ENCODE measurements at places on chromosomes 12 and 14.

DNA sequence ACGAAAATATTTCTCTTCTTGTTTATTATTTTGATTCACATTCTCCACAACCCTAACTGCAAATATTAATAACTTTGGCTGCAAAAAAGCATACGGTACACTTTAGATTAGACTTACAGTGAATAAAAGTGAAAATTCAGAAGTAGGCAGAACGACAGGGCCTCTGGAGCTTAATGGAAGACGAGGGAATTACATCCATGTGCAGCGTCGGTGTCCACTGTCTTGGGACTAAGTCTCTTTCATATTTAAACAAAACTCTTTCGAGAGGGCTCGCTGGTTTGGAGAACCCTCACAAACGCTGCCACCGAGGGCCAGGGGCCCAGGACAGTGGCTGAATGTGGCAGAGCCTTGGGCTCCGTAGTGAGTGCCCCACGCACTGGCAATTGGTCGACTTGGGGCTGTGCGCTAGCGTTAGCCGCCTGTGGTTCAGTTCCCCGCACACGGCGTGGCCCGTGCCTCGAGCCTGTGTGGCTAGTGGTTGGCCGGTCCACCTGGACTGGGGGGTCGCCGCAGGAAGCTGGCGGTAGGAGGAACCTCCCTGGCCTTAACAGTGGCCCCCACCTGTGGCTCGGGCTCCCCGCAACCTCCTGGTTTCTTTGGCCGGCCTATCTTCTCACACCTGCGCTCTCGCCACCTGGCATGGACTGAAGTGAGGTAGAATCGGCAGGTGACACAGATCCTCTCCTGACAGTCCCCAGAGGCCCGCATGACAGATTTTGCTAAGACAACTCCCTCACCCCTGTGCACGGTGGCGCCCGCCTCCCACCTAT lies 739 bp upstream of the PAX9 start:
- no peak for DNase-seq

DNA sequence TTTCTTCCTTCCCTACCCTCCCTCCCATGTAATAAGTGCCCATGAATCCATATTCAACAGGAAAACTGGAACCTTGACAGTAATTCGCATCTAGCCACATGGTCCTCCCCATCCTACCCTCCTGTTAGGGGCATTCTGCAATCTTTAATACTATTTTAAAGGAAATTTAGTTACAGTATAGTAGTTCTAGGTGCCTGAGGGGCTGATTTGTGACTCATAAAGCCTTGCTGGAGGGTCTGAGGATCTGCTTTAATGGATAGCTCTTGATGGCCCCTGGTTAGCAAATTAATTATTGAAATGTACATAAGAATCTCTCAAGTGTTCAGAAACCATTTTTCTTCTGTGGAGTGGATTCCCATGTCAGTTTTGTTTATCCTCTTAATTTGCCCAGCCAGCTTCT lies 54.1 kb downstream of the ESRRB start:
- DNase-seq: no peak

- no peak for DNase-seq
Measured at GRCh38 chr12:78555802-78556201, 308.8 kb upstream of the SYT1 start.

- DNase-seq: no peak
Measured at GRCh38 chr12:50251619-50252252, 31.6 kb downstream of the LIMA1 start.

DNA sequence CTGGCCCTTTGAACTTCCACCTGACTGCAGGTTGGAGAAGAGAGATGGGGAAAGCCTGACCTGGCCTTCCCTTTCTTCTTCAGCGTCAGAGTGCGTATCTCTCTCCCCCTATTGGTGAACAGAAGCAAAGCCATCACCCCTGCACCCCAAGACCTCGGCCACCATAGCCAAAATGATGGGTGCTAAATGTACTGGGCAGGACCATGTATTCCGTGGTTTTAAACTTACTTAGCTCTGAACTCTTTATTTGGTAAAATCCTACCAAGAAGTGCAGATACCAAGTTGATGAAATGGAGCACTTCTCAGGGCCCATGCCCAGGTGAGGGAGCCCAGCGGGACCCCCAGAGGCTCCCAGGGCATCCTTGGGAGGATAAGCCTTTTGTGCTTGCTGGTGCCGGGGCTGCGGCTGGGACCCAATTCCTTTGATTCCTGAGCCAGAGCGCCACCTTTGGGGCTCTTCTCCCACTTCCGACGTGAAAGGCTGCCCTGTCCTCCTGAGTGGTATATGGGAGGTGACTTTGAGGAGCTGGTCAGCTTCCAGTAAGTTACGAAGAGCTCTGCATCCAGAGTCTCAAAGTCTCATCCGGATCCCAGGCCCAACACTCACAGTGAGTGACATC lies 9.4 kb downstream of the CCND2 start:
- no peak for DNase-seq

DNA sequence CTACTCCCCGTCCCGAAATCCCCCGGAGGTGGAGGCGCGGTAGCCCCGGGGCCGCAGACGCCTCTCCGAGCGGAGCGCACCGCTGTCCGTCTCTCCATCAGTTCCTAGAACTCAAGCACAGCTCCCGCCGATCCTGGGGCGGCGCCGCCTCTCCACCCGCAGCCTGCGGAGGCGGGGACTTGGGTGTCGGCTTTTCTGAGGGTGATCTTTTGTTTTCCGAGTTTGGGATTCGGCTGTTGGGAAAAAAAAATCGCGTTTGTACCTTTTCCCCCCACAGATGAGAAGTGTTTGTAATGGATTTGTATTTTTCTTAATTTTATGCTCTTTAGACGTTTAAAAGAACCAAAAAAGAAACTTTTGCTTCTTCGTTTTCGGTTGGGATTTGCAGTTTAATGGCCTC lies 26.6 kb downstream of the LRCOL1 start:
- DNase-seq: no peak

DNA sequence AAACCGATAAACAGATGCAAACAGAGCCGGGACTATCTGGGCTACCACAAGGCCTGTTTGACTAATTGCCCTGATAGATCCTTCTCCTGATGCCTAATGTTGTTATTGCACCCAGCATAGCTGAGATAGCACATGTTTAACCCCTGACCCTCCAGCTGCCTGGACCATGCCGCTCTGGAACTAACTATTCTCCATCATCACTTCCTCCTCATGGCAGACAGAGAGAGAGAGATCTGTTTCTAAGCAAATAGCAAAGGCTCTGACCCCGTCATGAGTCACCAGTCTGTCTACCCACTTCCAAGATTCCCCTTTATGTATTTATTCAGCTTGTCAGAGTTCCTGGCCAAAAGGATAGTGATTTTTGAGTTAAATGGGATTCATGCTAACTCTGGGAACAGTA lies 58.2 kb upstream of the FLRT2 start:
- no peak for DNase-seq

GRCh38 chr12:113932381-113933196 lies 33.5 kb downstream of the RBM19 start:
- DNase-seq: no peak

GRCh38 chr12:28258998-28259397 lies 68.7 kb downstream of the CCDC91 start:
- DNase-seq: no peak

GRCh38 chr12:11657511-11657910 lies 8.0 kb downstream of the ETV6 start:
- DNase-seq: no peak

DNA sequence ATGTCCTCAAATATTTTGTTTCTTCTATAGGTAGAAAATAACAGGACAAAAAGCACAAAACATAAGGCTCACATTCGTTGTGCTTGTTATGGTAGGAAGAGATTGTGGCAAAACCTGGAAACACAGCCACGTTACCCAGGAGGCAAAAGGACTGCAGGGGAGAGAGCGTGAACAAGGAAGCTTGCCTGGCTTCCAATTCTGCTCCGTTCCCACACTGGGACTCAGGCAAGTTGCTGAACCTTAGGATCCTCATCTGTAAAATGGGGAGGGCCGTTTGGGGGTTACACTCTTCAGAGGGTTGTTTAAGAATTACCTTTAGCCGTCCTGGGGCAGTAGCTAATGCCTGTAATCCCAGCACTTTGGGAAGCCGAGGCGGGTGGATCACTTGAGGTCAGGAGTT lies 205.3 kb downstream of the SSPN start:
- no peak for DNase-seq

GRCh38 chr12:15323480-15323879 lies 1.2 kb downstream of the PTPRO start:
- DNase-seq: no peak

- no peak for DNase-seq
Measured at GRCh38 chr14:94343238-94344005, 20.3 kb upstream of the SERPINA6 start.

- no peak for DNase-seq
Measured at GRCh38 chr12:122422730-122423257, 325 bp upstream of the CLIP1 start.

DNA sequence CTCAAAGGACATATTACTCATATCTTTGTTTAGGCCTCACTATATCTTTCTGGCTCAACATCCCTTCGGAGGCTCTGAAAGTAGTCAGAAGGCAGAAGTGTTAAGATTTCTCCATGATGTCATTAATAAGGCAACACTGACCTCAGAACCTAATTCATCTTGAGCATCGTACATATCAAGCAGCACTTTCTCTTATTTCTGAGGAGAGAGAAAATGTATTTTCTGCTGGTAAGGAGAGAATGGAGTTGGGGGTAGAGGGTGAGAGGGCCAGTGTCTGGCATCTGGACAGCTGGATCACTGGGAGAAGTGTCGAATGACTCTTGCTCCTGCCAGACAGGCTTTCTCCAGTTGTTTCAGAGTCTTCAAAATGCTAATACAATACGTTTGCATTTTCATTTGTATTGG lies 213.2 kb upstream of the PRICKLE1 start:
- no peak for DNase-seq

- no peak for DNase-seq
Measured at GRCh38 chr12:113297621-113298471, 37.1 kb downstream of the SLC8B1 start.

DNA sequence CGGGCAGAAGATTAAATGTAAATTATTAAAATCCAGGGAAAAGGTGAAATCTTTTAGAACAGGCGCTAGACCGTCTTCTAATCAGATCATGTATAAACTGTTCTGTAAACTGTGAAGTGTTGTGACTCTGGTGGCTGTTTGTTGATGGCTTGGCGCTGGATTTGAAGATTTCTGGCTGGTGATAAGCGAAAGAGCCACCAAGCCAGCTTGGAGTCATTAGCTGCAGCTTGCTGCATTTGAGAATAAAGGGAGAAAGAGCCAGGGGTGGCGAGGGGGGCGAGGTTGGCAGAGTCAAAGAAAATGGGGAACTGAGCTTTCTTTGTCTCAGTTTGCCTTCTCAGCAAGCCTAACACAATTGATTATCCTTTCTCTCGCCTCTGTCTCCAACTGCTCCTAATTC lies 8.0 kb downstream of the SYNDIG1L start:
- no peak for DNase-seq

- no peak for DNase-seq
Measured at GRCh38 chr12:76860256-76860655, 18.6 kb downstream of the CSRP2 start.

DNA sequence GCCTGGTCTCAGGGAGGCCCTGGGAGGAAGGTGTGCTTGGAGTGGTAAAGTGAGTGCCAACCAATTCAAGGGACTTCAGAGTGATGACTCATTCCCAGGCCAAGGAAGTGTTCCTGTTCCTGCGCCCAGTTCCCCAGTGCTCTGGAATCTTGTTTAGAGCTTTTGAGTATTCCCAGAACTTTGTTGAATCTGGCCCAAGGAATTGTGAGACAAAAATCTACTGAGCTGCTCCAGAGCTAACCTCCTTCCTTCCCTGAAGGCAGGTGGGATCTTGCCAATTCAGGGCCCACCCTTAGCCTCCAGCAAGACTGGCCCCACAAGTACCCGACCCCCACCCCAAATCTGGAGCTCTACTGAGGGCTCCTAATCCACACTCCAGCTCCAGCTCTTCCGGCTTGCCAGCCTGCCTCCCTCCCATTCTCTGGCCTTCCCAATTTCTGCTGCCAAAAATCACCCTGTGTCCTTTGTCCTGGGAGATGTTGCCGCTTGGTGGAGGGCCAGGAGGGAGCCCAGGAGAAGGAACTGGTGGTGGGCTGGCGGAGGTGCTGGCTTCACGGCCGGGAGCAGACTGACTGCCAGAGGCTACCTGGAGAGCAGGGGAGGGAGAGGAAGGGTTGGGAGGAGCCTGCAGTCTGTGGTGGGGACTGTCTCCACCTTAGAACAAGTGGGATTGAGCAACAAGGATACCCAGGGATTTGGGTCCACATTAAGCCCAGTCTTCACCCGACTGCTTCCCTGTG lies 2.0 kb upstream of the ATN1 start:
- DNase-seq: peak; percentile 51

- DNase-seq: no peak
Measured at GRCh38 chr12:23014749-23015148, 389.8 kb downstream of the ETNK1 start.

DNA sequence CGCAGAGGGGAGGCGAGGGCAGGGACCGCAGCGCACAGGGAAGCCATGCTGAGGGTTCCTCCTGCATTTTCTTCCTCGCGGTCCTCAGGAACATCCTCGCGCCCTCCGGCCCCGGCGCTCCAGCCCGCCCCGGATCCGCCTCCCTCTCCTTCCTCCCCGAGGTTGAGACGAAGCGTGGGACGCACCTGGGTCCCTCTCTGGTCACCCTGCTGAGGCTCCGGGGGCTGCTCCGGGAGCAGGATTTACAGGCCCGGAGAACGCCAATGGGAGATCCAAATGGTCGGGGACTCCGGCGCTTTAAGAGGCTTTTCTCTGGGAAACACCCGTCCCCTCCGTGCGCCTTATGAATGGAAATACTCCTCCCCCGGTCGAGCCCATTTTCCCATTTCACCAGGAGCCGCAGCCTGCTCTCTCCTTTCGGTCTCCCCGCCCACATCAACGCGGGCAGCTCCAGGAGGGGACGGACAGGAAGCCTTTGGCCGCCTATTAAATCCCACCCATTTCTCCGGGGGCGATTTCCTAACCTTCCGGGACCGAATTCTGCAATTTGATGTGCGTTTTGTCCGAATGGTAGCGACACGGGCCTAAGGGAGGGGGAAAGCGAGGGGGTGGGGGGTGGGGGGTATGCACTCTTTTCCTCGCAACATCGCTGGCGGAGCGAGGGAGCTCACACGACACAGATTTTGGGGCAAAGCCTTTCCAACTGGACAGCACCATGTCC lies at the start of gene UNC79:
TSS of gene UNC79 (plus strand) at position 625 of the 721 bp plus-strand sequence. CDS start at position 716, 91 bp downstream.
- peak; percentile 89 for DNase-seq

DNA sequence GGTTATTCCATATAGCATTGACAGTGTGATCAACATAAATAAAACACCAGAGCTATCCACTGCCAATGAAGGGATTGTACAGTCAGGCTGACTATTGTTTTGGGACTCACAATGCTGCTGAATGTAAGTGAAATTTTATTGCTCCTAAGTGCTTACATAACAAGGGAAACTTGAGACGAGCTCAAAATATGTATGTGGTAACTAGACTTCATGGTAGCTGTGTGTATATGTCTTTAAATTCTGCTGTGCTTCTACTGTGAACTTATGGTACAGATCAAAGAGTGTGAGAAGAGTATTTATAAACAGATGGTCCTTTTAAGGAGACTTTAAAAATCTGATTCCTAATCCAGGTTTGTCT lies 6.9 kb downstream of the FLRT2 start:
- no peak for DNase-seq

GRCh38 chr14:34682787-34683321 lies 31.5 kb downstream of the CFL2 start:
- no peak for DNase-seq

GRCh38 chr12:33771889-33772288 lies 250.4 kb upstream of the ALG10 start:
- DNase-seq: no peak

- no peak for DNase-seq
Measured at GRCh38 chr12:2334271-2334670, 281.5 kb downstream of the CACNA1C start.
